ENCODE measurements at places on chromosomes 11 and 22.
A peak's percentile ranks its signal among the peaks of the same experiment; 100 is the strongest.

GRCh38 chr11:3009481-3009880, 17.4 kb upstream of the NAP1L4 start:
- DNase-seq: no peak

GRCh38 chr11:33064033-33064825, 24.9 kb downstream of the TCP11L1 start:
- DNase-seq: no peak

GRCh38 chr11:124081483-124081882, 33.8 kb upstream of the VWA5A start:
- no peak for DNase-seq

DNA sequence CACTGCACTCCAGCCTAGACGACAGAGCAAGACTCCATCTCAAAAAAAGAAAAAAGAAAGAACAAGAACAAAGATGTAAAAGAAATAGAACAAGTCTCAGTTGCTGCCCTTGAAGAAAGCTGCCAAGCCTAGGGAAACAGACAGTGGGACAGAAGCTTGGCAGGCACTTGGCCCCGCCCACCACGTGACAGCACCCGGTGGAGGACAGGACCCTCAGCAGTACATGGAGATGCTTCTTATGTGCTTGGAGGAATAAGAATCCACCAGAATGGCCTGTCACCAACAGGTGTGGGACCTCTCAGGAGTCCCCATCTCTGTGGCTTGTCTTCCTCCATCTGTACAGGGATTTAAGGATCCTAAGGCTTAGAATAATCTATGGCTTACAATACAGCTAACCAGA, 7.6 kb upstream of the TMPRSS6 start:
- DNase-seq: no peak

GRCh38 chr11:10550503-10551289, 9.7 kb upstream of the RNF141 start:
- peak; percentile 50 for DNase-seq

DNA sequence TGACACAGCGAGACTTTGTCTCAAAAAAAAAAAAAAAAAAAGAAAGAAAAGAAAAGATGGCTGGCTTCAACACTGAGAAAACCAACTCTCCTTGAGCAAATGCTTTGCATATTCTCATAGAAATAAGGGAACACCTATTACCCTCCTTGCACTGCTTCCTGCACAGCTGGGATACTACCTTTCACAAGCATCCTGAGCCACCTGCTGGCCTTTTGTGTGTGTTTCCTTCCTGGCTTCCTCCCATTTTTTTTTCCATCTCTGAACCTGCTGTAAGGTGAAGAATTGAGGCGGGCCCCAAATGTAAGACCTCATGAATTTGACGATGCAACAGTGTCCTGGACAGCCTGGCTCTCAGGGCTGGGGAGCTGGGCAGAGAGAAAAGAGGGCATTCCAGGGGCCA, 1.9 kb upstream of the RFPL3 start:
- DNase-seq: peak; percentile 38

- DNase-seq: no peak
Observed at GRCh38 chr11:74102321-74102720, 68.5 kb downstream of the C2CD3 start.

DNA sequence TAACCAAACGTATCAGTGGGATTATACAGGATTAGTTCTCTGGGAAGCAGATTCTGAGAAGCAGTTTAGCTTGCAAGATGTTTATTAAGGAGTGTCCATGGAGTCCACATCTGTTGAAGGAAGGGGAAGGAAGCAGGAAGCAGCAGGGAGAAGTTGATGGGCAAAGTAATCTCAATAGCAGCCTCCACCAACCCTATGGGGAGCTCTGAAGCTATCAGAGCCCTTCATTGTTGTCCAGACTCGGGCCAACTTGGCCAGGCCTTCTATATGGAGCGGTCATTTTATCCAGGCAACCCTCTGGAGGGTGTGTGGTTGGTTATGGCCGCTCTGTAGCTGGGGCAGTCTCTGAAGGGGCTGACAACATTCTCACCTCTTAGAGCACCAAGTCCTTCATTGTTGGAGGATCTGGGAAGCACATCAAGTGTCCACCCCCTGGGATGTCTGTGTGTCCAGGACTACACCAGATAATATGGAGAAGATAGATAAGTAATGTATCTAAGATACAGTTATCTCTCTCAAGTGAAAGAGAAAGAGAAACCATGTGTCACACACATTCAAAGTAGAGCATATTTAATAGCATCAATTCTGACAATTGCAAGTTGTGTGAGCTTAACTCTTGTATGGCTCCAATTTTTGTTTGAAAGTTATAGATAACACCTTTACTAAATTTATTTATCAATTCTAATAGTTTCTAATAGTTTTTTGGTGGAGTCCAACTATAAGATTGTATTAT, 101.7 kb upstream of the TRIM77 start:
- DNase-seq: no peak

DNA sequence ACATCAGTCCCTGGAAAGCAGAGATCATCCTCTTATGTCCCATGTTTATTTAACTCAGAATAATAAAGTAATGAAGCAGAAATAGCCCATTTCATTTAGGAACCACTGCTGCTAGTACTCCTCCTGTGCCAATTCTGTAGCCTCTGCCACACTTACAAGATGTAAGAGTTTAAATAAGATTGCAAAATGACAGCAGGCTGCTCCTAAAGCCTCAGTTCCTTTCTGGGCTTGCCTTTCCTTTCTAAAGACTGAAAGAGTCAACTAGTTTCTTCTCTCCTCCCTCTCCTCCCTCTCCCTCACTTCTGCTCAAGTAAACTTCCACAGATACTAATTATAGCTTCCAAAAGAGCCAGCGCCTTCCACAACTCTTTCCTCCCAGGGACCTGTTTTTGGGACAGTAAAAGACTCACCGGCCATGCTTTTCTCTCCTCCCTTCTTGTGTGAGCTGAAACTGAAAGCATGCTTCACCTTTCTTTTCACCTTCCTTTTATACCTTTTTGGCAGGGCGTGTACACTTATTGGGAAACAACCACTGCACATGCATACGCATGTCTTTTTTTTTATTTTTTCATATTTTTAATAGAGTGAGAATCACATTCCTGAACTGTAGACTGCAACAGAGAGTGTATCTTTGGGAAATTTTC, 26.1 kb upstream of the CARD16 start:
- no peak for DNase-seq

- DNase-seq: peak; percentile 89
Observed at GRCh38 chr22:35589071-35589755, 27.9 kb downstream of the MB start.

DNA sequence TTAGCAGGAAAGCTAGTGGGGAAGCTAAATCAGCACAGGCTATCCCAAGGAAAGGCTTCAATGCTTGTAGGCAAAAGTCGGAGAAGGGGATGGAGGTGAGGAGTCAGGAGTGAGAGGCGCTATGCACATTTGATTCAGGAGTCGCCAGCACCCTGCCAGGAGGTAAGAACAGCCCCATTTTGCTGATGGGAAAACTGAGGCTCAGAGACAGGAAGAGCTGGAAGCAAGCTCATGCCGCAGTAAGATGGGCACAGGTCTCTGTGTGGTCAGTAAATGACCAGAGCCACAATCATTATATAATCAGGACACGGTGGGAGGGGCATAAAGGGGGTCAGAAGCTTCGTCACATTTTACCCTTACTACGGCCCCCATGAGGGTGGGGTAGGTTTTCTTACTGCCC, 504.4 kb downstream of the MN1 start:
- DNase-seq: no peak
